ENCODE measurements at places on chromosomes 16 and 17. TPM values are rescaled to one million over a fixed set of nuclear protein-coding genes. Genes with fewer than 3 reads are reported as not detected.

C17orf58 gene
- 11.6 TPM for total RNA-seq

GRCh38 chr17:81150377-81151077 lies 14.8 kb upstream of the PVALEF start:
- no peaks in the 10 kb centered on the region for H3K27me3 ChIP-seq
- DNase-seq, result no peak
- H3K4me3 ChIP-seq, result no peak overlapping the region
- no peaks in the 10 kb centered on the region for H3K4me1 ChIP-seq
- H3K27ac ChIP-seq, result no peak overlapping the region
- no peaks in the 10 kb centered on the region for H3K36me3 ChIP-seq

ACSM5 gene
- 0.40 TPM for total RNA-seq

- H3K4me1 ChIP-seq, result no peaks in the 10 kb centered on the region
- H3K27ac ChIP-seq, result no peak overlapping the region
- H3K27me3 ChIP-seq, result no peaks in the 10 kb centered on the region
- H3K36me3 ChIP-seq, result no peaks in the 10 kb centered on the region
Measured at GRCh38 chr17:58840820-58841612, 85.4 kb downstream of the PPM1E start.

GRCh38 chr16:30794634-30795033 lies 7.6 kb upstream of the ZNF629 start:
- no peak for DNase-seq
- H3K27me3 ChIP-seq, result peaks cover 4% of the 10 kb centered on the region
- no peaks in the 10 kb centered on the region for H3K36me3 ChIP-seq
- no peaks in the 10 kb centered on the region for H3K4me1 ChIP-seq
- no peak overlapping the region for H3K4me3 ChIP-seq

GPR142 gene
- not detected for total RNA-seq

DNA sequence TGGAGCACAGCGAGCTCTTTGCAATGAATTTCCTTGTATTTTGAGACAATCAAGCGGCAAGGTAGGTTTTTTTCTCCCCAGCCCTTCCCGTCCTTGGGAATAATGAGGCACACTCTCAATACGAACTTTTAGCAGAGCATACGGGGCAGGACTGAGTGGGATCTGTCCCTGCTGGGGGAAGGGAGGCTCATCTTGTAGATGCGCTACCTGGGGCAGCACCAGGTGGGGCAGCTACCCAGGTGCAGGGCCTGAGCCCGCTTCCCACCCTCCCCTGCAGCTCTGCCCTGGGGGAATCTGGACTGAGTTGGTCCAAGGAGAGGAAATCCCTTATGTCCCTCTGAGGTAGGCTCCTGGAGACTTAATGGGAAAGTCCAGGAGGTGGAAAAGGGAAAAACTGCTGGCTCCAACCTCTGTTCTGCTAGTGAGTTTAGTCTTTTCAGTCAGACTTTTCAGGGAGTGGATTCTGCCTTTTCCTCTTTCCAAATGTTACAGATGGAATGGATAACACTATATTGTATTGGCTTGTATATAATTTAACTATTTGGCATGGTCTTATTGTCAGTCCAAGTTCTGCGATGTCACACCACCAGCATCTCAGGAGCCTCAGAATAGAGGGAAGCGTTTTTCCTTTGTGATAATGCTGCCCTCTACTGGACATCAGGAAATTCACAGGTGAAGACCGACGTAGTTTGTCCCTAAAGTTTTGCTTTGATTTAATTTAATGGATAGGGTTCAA lies 9.6 kb upstream of the CES1 start:
- no peaks in the 10 kb centered on the region for H3K36me3 ChIP-seq
- no peaks in the 10 kb centered on the region for H3K27me3 ChIP-seq
- H3K27ac ChIP-seq, result no peak overlapping the region

GRCh38 chr16:48558371-48558841 lies 51.6 kb downstream of the N4BP1 start:
- peaks cover 22% of the 10 kb centered on the region for H3K36me3 ChIP-seq
- H3K27me3 ChIP-seq, result no peaks in the 10 kb centered on the region
- peak overlapping the region; percentile 67 for H3K27ac ChIP-seq
- DNase-seq, result peak; percentile 65
- H3K4me3 ChIP-seq, result no peak overlapping the region

- H3K4me1 ChIP-seq, result peaks cover 7% of the 10 kb centered on the region
- no peak overlapping the region for H3K27ac ChIP-seq
- no peak for DNase-seq
- H3K4me3 ChIP-seq, result no peak overlapping the region
- no peaks in the 10 kb centered on the region for H3K27me3 ChIP-seq
- H3K36me3 ChIP-seq, result no peaks in the 10 kb centered on the region
Measured at GRCh38 chr17:193841-194806, 12.7 kb upstream of the DOC2B start.

CA7 gene
- not detected for total RNA-seq

- no peaks in the 10 kb centered on the region for H3K4me1 ChIP-seq
- no peaks in the 10 kb centered on the region for H3K36me3 ChIP-seq
- no peak overlapping the region for H3K4me3 ChIP-seq
- H3K27ac ChIP-seq, result no peak overlapping the region
- H3K27me3 ChIP-seq, result no peaks in the 10 kb centered on the region
- DNase-seq, result no peak
Measured at GRCh38 chr16:58654560-58655214, 25.1 kb upstream of the CNOT1 start.

GRCh38 chr17:46157443-46158062 lies 35.7 kb downstream of the KANSL1 start:
- H3K27ac ChIP-seq, result peak overlapping the region; percentile 34
- H3K4me1 ChIP-seq, result peaks cover 11% of the 10 kb centered on the region
- no peak for DNase-seq
- no peak overlapping the region for H3K4me3 ChIP-seq

RPL13 gene
- total RNA-seq, result 1,905 TPM

GRCh38 chr16:64450177-64450576 lies 671.7 kb downstream of the CDH11 start:
- no peaks in the 10 kb centered on the region for H3K36me3 ChIP-seq
- no peaks in the 10 kb centered on the region for H3K27me3 ChIP-seq
- no peak overlapping the region for H3K27ac ChIP-seq
- no peak overlapping the region for H3K4me3 ChIP-seq

DNA sequence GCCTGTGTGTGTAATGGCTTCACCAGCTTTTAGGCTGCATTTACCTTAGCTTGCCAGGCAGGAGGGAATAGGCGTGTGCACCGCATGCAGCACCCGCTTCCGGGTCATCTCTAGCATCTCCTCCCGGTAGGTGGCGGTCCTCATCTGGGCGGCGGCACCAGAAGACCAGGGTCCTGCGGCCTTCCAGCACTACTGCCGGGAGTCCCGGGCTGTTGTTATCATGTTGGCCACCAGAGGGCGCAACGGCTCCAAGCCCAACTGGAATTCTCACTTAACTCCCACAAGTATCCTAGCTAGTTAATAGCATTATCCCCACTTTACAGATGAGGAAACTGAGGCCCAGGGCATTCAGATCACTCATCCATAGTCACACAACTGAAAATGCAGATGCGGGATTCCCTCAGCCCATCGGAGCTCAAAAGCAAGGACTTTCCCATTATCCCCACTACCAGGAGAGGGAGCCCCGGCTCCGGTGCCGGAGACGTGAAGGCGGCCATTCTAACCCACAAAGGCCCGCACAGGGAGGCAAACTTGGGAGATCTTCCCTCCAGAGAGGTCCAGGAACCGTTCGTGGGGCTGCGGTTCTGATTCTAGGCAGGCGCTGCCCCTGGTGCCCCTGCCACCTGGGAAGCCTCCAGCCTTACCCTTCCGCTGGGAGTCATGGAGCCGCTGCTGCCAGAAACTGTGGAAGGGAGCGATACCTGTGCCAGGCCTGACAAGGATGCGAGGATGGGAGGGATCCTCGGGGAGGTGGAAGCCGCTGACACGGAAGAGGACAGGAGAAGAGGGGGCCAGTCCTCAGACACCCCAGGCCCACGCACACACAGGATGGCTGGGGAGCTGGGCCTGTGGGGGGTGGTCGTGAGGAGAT lies 23.9 kb downstream of the LGALS9 start:
- H3K27ac ChIP-seq, result no peak overlapping the region
- no peaks in the 10 kb centered on the region for H3K4me1 ChIP-seq
- H3K27me3 ChIP-seq, result no peaks in the 10 kb centered on the region
- H3K4me3 ChIP-seq, result no peak overlapping the region

IGF2BP1 gene
- total RNA-seq, result 14.9 TPM

- H3K27ac ChIP-seq, result no peak overlapping the region
- no peaks in the 10 kb centered on the region for H3K27me3 ChIP-seq
- H3K36me3 ChIP-seq, result no peaks in the 10 kb centered on the region
- no peaks in the 10 kb centered on the region for H3K4me1 ChIP-seq
Measured at GRCh38 chr16:876523-877241, 76.1 kb upstream of the GNG13 start.

- H3K27me3 ChIP-seq, result no peaks in the 10 kb centered on the region
- no peak for DNase-seq
- H3K36me3 ChIP-seq, result peaks cover 13% of the 10 kb centered on the region
- no peak overlapping the region for H3K4me3 ChIP-seq
Measured at GRCh38 chr17:81867991-81868673, 3.0 kb downstream of the ARHGDIA start.

DNA sequence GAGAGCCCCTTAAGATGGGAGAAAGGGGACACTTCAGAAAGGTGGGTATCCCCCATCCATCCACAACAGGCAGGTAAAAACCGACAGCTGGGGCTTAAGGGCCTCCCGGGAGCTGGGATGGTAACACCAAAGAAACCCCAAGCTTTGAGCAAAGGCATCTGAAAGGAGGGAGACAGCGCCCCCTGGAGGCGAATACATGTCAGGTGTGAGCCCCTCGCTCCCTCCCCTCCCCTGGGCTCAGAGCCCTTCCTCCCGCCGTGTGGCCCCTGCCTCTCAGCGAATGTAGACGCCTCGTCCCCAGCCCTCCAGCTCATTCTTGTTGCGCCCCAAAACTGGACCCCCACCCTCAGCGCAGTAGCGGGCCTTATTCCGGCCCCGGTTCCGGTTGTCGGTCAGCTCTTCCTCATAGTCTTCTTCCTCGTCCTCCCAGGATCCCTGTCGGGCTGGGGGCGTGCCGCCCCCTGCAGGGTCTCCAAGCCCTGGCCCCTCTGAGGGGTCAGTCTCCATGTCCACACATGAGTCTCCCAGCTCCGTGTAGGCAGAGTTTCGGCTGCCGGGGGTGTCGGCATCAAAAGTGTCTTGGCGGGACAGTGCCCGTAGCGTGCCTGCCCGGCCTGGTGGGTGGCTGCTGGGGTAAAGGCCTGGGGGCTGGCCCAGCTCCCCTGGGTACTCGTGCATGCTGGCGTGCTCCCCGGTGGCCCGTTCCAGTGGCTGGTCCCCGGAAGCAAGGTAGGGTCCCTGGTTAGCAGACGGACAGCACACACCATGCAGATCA lies 9.1 kb upstream of the ARL5C start:
- no peaks in the 10 kb centered on the region for H3K27me3 ChIP-seq
- no peaks in the 10 kb centered on the region for H3K36me3 ChIP-seq
- peak; percentile 78 for DNase-seq
- no peak overlapping the region for H3K4me3 ChIP-seq
- H3K27ac ChIP-seq, result no peak overlapping the region
- H3K4me1 ChIP-seq, result no peaks in the 10 kb centered on the region

DNA sequence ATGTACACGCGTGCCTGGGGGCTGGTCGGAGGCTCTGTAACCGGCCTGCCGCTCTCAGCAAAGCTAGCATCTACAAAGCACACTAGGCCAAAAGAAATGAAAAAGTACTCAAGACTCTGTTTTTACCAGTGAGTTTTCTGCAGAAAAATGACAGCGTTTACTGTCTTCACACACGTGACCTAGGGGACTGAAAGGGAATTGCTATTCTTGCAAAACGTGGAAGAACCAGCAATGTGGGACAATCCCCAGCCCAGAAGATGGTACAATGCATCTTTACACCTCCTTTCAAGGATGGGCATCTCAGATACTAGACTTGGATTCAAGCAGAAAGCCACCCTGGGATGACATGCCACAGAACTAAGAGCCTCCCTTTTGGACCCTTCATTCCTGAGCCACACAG lies 41.5 kb downstream of the NDEL1 start:
- H3K4me3 ChIP-seq, result no peak overlapping the region
- no peak for DNase-seq
- peaks cover 20% of the 10 kb centered on the region for H3K36me3 ChIP-seq
- no peaks in the 10 kb centered on the region for H3K27me3 ChIP-seq

DNA sequence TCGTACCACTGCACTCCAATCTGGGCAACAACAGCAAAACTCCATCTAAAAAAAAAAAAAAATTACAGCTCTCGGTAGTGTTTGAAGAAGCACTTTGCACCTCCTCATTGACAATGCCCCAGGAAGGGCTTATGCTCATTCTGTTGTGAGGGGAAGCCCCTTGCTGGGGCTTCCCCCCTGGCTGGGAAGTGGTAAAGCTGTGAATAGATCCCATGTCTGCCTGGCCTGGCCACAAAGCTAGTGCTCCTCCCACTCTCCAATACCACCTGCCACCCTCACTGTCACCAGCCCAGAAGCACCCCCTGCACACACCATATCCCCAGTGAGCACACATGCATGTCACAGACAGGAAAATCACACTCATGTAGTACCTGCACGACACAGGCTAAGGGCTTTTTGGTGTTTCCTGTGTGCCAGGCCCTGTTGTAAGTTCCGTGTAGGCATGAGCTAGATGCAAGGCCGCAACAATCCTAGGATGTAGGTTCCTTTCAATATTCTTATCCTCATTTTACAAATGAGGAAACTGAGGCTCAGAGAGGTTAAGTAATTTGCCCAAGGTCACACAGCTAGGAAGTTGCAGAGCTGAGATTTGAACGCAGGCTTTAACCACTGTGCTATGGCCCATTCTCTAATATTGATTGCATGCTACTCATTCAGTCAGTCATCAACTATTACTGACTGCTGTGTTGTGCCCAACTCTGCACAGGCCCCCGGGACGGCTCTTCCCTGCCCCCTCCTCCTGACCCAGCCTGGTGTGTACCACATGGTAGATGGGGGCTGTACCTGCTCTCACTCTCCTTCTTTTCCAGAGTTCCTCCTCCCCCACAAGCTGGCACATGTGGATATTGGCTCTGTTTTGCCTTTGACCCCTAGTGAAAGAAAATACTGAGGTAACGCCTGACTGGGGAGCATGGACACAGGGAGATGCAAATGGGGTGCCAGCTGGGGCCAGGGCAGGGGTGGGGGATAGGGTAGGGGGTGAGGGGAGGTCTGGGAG lies 11.9 kb upstream of the COL1A1 start:
- H3K4me1 ChIP-seq, result no peaks in the 10 kb centered on the region
- no peaks in the 10 kb centered on the region for H3K27me3 ChIP-seq
- no peak for DNase-seq
- no peak overlapping the region for H3K4me3 ChIP-seq
- H3K27ac ChIP-seq, result no peak overlapping the region
